Cortex of kidney (tissue), 1 donor: ENCODE measurements at places on chromosomes 12 and 14.

GRCh38 chr14:77059276-77059915 lies 30.9 kb upstream of the IRF2BPL start:
- no peak for DNase-seq

GRCh38 chr12:7994731-7995205 lies 37.7 kb upstream of the FOXJ2 start:
- DNase-seq, result no peak

DNA sequence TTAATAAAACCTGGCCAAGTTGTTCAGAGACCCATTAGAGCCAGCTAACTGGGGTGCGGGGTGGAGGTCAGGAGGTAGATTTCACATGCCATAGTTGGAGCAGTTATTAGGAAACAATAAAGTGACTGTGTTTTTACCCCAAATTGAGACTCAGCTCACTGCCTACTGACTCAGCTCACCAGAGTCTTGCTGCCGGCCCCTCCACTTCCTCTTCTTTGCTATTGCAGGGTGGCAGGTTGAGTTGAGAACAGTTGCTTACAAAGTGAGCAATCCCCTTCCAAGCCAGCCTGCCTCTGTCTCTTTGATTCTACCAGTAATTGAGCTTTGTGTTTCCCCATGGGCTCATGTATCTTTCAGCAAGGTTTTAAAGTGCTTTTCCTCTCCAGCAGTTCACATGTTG lies 12.9 kb downstream of the ST8SIA1 start:
- no peak for DNase-seq

- DNase-seq, result no peak
These were observed 210.6 kb upstream of the EGLN3 start for GRCh38 chr14:34161351-34162082.

GRCh38 chr12:111287125-111287900 lies 81.6 kb downstream of the PHETA1 start:
- no peak for DNase-seq

- no peak for DNase-seq
These were observed 16.0 kb downstream of the CHST11 start for GRCh38 chr12:104472748-104473147.

- no peak for DNase-seq
These were observed 987 bp downstream of the CCER1 start for GRCh38 chr12:90953956-90954421.

DNA sequence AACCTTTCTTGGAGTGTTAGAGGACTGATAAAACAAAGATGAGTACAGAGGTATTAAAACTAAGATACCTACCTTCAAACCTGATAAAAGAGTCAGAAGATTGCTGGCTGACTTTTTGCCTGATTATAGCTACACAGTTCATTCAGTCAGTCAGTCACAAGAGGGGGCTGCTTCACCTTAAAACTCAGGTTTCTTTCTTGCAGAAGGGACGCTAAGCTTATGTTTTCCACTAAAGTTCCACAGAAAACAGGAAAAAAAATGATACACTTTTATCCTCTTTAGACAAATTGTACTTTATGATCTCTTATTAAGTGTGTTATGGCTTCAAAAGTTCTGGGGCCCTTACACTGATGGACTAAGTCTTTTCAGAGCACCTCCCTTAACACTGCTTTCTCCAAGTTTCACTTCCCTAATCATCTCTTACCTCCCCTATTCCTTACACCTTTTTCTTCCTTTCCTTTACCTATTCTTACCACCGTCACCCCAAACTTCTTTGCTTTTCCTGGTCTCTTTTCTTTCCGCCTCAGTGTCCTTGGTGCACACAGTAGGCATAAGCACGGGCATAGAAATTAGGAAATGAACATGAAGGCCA lies 448.7 kb upstream of the OR4E1 start:
- DNase-seq, result no peak

DNA sequence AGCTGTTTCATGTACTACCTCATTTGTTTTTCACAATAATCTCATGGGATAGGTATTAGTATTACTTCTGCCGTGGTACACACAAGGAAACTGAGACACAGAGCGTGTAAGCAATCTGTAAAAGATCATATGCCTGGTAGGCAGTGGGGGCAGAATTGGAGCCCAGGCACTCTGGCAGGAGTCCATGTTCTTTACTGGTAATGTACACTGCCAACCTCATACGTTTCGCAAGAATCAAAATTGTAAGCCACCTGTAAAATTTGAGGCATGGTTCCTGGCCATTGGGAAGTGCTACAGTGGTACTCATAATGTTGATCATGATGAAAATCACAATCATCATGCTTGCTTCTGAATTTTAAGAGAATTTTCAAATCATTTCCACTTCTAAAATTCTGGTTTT lies 40.7 kb downstream of the TMTC1 start:
- no peak for DNase-seq

DNA sequence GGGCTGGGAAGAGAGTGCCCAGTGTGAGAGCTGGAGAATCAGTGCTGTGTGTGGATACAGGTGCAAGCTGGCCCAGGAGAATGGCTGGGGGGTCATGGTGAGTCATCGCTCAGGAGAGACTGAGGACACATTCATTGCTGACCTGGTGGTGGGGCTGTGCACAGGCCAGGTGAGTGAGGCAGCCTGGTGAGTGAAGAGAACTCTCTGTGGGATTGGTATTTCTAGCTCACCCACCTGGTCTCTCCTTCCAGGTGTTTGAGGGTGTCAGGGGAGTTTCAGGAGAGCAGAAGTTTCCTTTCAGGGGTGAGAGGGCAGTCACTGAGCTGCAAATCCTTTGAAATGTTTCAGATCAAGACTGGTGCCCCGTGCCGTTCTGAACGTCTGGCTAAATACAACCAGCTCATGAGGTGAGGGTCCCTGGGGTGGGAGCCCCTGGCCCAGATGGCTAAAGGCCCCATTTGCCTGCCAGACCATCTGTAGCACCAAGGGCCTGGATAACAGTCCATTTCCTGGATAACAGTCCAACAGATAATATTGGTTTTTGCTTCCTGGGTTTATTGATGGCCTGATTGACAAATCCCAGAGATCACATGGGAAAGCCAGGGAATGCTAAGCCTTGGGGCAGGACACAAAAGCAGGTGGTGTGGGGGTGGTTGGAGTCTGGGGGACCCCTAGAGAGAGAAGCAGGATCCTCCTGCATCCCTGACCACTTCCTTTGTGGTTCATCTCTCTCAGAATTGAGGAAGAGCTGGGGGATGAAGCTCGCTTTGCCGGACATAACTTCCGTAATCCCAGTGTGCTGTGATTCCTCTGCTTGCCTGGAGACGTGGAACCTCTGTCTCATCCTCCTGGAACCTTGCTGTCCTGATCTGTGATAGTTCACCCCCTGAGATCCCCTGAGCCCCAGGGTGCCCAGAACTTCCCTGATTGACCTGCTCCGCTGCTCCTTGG lies 5.5 kb upstream of the ATN1 start:
- no peak for DNase-seq

DNA sequence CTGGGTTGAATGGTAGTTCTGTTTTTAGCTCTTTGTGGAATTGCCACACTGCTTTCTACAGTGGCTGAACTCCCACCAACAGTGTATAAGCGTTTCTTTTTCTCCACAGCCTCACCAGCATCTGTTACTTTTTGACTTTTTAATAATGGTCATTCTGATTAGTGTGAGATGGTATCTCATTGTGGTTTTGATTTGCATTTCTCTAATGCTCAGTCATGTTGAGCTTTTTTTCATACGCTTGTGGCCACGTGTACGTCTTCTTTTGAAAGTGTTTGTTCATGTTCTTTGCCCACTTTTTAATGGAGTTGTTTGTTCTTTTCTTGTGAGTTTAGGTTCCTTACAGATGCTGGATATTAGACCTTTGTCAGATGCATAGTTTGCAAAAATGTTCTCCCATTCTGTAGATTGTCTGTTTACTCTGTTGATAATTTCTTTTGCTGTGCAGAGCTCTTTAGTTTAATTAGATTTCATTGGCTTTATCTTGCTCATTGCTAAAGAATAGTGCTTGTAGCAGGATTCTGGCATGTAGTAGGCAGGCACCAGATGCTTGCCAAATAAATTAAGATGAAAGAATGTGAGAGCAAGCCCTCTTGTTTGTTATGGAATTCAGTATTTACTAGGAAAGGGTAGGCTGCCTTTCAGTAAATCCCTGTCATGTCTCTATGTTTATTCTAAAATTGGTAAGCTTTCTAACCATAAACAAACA lies 86.8 kb downstream of the PDE3A start:
- DNase-seq, result no peak

DNA sequence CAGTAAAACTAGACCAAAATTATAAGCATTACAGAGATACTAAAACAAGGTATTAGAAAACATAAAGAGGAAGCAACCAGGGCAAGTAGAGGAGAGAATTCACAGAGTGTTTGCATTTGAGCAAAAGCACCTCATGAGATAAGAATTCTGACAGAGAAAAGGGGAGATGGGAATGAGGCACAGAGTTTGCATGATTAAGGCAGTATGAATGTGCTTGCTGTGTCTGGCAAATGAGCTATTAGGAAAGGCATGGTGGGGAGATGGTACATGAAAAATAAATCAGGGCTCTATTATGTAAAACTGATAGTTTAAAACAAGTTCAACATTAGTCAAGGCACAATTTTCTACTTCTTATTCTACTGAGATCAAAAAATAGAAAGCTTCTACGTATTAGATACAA lies 23.1 kb downstream of the GARIN6 start:
- DNase-seq, result no peak

- DNase-seq, result no peak
These were observed 18.9 kb downstream of the TMEM106C start for GRCh38 chr12:47982311-47982710.

DNA sequence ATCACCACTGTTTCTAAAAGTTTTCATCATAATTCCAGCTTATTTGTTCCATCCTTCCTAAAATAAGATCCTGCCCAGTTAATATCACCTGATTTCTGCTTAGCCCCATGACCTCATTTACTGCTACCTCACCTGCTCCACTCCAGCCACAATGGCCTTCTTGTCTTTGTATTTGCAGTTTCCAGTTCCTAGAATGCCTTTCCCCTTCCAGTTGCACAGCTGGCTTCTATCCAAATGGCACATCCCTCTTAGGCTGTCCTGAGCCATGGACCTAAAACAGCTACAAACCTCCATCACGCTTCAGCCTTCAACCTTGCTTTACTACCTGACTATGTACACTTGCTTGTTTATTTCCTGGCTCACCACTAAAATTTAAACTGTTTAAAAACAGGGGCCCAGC lies 6.5 kb upstream of the LGMN start:
- no peak for DNase-seq

- no peak for DNase-seq
These were observed 7.7 kb upstream of the PPP1R13B start for GRCh38 chr14:103854822-103855733.

- DNase-seq, result no peak
These were observed 15.0 kb upstream of the ARMH4 start for GRCh38 chr14:58167057-58167456.

DNA sequence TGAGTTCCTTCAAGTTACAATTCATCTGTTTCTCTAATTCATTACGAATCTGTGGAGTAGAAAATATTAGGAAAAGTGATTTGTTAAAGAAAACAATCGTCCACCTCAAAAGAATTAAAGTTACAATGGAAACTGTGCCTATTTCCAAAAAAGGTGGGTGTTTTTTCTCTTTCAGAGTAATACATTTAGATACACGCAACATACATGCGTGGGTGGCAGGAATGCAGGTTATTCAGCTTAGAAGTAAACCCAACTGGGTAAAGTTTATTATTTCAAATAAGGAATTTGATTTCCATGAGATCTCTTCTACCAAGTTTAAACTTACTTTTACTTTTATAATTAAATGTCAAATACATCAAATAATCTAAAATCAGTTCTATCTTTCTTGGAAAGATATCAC lies 52.2 kb downstream of the SSH1 start:
- no peak for DNase-seq

DNA sequence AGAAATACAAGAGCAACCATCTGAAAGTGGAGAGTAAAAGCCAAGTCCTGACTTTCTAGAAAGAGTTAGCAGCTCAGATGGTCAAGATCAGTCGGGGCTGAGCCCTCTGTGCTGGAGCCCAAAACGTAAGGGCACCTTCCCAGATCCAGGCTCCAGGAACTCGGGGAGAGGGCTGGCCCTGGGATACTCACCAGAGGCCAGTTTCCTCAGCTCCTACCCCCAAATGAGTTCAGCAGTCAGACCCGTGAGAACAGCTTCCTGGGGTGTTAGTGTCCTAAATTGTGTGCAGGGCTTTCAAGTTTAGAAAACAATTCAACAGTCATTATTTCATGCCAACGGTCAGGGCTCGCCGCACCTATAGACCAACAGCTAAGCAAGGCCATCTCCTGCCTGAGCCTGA lies 147.6 kb upstream of the FKBP4 start:
- DNase-seq, result no peak

- no peak for DNase-seq
These were observed 293.0 kb downstream of the BTG1 start for GRCh38 chr12:91852634-91853033.

GRCh38 chr12:79407671-79408622 lies 282.8 kb downstream of the PAWR start:
- DNase-seq, result no peak

DNA sequence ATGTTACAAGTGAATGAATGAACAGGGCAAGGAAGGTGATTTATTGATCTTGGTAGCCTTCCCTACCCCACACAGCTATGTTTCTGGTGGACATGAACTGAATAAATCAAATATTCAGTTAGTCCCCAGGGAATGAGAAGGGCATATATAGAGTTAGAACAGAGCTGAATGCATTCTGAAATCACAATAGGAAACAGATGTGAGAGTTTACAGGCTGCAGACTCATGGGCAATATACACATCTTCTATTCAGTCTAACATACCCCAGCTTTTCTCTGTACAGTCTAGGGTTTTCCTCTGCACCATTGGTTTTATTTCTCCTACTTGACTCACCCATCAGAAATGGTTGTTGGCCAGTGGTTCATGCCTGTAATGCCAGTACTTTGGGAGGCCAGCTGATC lies 7.3 kb upstream of the STX2 start:
- DNase-seq, result no peak

- DNase-seq, result no peak
These were observed 56.6 kb downstream of the PAX9 start for GRCh38 chr14:36718216-36718615.

DNA sequence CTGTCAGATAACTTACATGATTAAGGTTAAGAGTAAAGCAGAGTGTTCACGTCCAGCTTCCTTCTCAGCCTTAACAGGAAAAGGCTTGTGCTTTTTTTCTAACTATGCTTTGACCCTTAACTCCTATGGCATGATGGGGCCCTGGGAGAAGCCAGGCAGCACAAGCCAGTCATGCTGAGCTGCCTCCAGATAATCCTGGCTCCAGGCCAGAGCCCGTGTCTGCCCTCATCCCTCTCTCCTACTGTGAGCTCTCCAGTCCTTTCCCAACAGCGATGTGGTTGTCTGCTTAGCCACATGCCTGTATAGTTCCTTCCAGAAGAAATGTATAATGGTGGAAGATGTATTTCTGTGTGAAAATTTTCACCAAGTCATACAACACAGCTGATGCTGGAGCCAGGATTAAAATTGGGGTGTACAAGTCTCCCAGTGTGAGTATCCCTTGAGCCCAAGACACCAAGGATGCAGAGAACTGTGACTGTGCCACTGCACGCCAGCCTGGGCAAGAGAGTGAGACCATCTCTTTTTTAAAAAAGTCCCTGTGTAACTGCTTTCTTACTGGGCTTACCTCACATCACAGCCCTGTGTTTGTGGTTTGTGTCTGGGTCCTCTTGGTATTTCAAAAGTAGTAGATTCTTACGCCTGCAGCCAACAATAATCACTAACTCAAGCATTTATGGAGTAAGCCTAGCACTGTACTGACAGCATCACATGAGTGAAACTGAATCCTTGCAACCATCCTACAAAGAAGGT lies 7.9 kb upstream of the ITFG2 start:
- no peak for DNase-seq

GRCh38 chr12:60752589-60752988 lies 1156.8 kb downstream of the SLC16A7 start:
- no peak for DNase-seq
